ENCODE measurements at places on chromosomes 5 and 9. TPM values are rescaled to one million over a fixed set of nuclear protein-coding genes. Genes with fewer than 3 reads are reported as not detected.

ZBED3 gene
- total RNA-seq = 2.6 TPM

MYORG gene
- total RNA-seq = 29.5 TPM

PPIC gene
- 26.3 TPM for total RNA-seq

TOMM5 gene
- total RNA-seq = 224 TPM

AFAP1L1 gene
- not detected for total RNA-seq

OBP2A gene
- total RNA-seq = not detected

TICAM2 gene
- total RNA-seq = not detected

FOXD4 gene
- 0.73 TPM for total RNA-seq

BSPRY gene
- total RNA-seq = 31.5 TPM

CMBL gene
- total RNA-seq = 12.9 TPM

SOX30 gene
- 0.15 TPM for total RNA-seq

STKLD1 gene
- total RNA-seq = not detected

IL11RA gene
- 4.7 TPM for total RNA-seq

CCL28 gene
- total RNA-seq = 4.2 TPM

AK8 gene
- not detected for total RNA-seq

HTR1A gene
- total RNA-seq = not detected

ISL1 gene
- total RNA-seq = 15.3 TPM

TMEM215 gene
- total RNA-seq = not detected

PLPP7 gene
- total RNA-seq = not detected

C6 gene
- not detected for total RNA-seq

PCDHGA4 gene
- 0.05 TPM for total RNA-seq

IRX2 gene
- 23.1 TPM for total RNA-seq

TRIP13 gene
- total RNA-seq = 73.9 TPM

CAMSAP1 gene
- 29.7 TPM for total RNA-seq

MACIR gene
- total RNA-seq = 9.2 TPM

TRPM3 gene
- total RNA-seq = not detected

SLC22A4 gene
- 0.26 TPM for total RNA-seq

TMC1 gene
- 0.53 TPM for total RNA-seq

Data from HT-29 (cell line).